Activated CD4-positive, CD25-positive, alpha-beta regulatory T cell treated with anti-CD3 and anti-CD28 coated beads, Interleukin-2, amount 50 U/mL, for 16 hours (primary cell): ENCODE measurements at places on chromosomes 6 and 20.
A peak's percentile ranks its signal among the peaks of the same experiment; 100 is the strongest.

GRCh38 chr6:257031-257725 lies 35.1 kb upstream of the DUSP22 start:
- no peak for DNase-seq

DNA sequence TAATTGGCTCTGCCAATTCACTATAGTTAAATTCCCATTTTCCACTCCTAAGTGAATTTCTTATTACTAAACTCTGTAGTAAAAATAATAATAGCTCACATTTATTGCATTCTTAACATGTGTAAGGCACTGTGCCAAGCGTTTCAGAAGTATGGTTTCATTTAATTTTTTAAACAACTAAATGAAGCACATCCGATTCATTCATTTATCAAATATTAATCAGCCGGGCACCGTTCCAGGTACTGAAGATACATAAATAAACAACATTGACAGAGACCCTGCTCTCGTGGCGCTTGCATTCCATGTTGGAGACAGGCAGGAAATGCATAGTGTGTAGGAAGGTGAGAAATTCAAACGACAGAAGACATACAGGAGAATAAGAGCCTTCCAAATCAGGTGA lies 423.2 kb upstream of the JARID2 start:
- no peak for DNase-seq

- no peak for DNase-seq
Observed at GRCh38 chr6:88629838-88630494, 333.5 kb downstream of the RNGTT start.

DNA sequence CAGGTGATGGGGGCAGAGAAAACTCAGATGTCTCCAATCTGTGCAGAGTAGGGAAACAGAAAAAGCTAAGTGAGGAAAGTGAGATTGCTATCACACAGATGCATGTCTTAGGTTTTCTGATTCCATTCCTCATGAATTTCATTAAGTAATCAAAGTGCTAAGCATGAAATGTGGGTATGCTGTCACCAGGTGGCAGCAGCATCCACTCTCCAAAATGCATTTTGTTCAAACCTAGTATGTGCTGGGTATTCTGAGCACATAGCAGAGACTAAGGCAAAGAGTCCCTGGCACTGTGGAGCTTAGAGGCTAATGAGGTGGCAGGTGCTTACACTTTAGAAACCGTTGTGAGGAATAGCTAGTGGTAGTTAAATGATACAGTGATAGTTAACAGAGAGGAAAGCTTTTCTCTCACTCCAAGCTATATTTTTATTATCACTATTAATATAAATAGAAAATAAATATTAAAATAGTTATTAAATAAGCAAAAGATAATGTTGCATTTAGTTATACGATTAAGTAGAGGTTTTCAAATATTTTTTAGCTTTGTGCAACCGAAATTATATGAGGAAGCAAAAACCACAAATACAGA lies 179.5 kb downstream of the CDH26 start:
- no peak for DNase-seq

- no peak for DNase-seq
Observed at GRCh38 chr20:25084626-25085187, 2.8 kb upstream of the VSX1 start.

- DNase-seq, result no peak
Observed at GRCh38 chr6:123830120-123830519, 26.5 kb downstream of the NKAIN2 start.

GRCh38 chr6:106862858-106863257 lies 111.7 kb downstream of the CD24 start:
- no peak for DNase-seq

GRCh38 chr6:26553635-26554446 lies 15.7 kb downstream of the HMGN4 start:
- DNase-seq, result peak; percentile 66

GRCh38 chr6:118203545-118203944 lies 296.5 kb downstream of the SLC35F1 start:
- no peak for DNase-seq

DNA sequence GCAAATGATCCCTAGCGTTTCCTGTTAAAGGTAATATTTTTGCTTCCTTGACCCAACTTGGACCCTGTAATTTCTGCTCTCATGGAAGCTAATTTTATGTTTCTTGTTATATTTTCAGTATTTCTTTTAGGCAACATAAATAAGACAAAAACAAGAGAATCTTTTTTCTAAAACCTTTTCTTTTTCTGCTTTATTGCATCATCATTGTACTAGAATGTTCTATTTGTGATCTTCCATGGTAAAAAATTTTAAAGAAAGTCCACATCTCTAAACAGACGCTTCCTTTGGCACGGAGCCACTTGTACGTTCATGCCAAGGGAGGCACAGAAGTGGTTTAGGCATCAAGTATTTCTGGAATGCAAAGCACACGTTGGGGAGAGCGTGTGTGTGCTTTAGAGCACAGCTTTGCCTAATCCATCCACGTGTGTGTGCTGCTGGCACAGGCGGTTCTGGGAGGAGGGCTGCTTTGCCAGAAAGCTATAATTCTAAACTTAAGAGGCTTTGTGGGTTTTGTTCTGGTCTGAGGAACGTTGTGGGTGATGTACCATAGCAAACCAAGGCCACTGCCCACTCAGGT lies 98.3 kb downstream of the SASH1 start:
- DNase-seq, result no peak

- DNase-seq, result no peak
Observed at GRCh38 chr6:72702421-72702820, 80.6 kb downstream of the KCNQ5 start.

DNA sequence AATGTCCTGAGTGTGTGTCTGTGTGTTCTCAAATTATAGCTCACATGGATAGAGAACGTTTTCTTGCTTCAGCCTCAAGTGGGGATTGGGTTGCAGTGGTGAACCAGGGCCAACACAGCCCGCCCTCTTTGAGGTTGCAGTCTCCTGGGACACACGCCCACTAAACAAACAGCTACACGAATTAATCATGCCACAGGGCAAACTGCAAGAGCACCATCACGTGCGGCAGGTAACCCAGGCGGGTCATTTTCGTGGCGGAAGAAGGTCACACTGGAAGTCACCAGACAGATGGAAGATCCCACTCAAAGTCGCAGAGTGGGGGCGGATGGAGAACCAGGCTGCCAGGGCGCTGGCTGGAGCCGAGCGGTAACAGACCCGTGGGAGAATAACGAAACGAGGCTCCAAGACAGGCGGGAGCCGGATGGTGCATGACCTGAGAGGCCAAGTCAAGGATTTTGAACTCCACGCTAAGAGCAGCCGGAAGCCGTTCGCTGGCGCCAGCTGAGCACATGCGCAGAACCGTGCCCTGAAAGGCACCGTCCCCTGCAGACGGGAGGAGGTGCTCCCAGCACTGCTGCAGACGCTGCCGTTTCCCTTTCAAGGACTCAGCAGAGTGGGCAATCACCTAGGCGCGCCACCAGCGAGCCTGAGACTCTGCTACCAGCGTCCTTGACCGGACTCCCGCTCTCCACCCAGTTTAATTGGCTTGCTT lies 10.7 kb downstream of the DLL1 start:
- no peak for DNase-seq

DNA sequence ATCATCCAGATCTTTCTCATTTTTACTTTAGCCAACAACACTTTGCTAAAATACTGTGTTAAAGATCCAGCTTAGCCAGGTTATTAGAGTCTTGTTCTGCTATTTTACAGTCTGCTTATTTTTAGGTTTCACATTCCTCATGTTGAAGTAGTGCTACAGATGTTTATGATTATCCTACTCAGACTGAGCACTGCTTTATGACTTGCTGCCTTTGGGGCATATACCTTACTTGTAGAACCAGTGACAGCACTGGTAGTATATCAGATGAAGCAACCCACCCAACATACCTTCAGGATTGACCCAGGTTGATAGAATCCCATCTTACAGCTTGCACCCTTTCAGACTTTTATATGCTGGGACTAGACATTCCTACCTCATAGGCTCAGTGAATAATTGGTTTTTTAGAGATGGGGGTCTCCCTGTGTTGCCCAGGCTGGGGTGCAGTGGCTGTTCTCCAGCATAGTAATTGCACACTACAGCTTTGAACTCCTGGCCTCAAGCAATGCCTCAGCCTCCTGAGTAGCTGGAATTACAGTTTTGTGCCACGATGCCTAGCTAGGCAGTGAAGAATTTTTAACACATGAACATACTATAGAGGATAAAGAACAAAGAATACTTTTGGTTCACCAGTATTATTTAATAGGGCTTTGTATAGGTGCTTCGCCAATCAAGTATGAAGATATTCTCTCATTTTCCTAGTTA lies 63.8 kb upstream of the DYNLRB1 start:
- no peak for DNase-seq

GRCh38 chr20:22905658-22906057 lies 129.5 kb upstream of the SSTR4 start:
- DNase-seq, result no peak

- no peak for DNase-seq
Observed at GRCh38 chr6:34791164-34791700, 651 bp upstream of the BLTP3A start.

GRCh38 chr20:35947489-35947888 lies 6.8 kb downstream of the SCAND1 start:
- no peak for DNase-seq

- no peak for DNase-seq
Observed at GRCh38 chr20:33606118-33606771, 55.9 kb upstream of the C20orf144 start.

GRCh38 chr20:57429580-57430200 lies 38.5 kb downstream of the RBM38 start:
- no peak for DNase-seq

DNA sequence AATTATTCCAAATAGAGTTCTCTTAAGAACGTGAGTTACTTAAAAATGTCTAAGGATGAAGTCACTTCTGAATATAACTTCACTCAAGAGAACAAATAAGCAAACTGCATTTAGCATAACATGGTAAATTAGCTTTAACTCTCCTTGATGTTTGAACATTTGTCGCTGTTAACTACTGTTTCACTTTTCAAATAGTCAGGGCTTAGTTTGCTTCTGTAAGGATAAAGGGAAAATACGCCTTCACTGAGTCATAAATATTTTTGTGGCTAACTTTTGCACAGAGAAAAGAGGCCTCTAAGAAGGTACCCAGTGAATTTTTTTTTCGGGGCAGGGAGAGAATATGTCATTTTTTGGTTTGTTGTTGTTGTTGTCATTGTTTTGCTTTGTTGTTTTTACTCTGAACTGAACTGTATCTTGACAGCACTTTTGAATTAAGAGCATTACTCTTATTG lies 8.1 kb downstream of the PTPN1 start:
- no peak for DNase-seq

DNA sequence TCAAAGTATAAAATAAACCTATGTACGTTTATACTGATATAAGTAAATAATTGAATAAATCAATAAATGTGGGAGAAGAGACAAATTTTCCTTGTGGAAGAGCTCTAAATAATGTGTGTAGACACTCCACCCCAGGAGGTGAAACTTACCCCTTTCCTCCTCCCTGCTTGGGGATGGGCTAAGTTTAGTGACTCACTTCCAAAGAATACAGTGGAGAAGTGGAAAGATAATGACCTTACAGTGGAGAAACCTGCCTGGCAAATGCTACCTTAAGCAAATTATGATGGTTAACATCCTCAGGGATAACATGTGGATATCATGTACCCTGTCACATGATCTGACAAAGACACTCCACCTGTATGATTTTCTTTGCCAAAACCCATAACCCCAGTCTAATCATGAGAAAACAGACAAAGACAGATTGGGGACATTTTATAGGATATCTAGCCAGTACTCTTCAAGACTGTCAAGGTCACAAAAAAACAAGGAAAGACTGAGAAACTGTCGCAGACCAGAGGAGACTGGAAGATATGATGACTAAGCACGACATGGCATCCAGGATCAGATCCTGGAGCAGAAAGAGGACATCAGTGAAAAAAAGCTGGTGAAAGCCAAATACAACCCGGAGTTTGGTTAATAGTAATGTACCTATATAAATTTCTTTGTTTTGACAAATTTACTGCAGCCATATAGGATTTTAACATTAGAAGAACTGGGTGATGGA lies 195.5 kb upstream of the PRDM1 start:
- DNase-seq, result no peak

DNA sequence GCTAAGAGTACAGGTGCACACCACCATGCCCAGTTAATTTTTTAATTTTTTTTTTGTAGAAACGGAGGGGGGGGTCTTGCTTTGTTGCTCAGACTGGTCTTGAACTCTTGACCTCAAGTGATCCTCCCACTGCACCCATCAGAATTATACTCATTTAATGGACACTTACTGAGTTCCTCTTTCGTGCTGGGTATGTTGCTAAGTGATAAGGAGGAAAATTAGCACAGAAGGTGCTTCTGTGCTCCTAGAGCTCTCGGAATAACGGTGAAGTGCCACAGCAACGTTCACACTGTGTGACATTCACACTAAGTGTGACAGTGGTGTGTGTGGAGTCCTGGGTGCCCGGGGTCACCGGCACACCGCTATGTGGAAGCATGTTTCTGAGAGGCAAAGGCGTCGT lies 32.1 kb upstream of the BMP6 start:
- no peak for DNase-seq

DNA sequence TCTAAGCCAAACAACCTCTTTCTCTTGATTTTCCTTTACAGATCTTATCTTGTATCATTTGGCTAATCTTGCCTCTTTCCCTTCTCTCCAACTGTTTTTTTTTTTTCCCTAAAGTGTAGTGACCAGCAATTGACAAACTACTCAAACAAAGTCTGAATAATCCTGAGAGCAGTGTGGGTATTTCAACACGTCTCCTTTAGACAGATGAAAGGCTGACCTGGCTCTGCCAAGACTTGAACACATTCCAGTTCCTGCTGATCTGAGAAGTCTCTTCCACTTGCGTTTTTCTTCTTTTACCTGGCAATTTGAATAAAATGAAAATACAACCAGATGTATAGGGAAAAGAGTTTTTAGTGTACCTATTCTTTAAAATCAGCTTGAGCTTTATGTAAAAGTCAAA lies 168.4 kb downstream of the GJA10 start:
- DNase-seq, result no peak

GRCh38 chr6:34055223-34055933 lies 90.5 kb downstream of the GRM4 start:
- no peak for DNase-seq

- no peak for DNase-seq
Observed at GRCh38 chr6:150695652-150696051, 96.0 kb downstream of the PLEKHG1 start.

GRCh38 chr20:48302149-48302548 lies 516.9 kb upstream of the SULF2 start:
- DNase-seq, result no peak

- DNase-seq, result no peak
Observed at GRCh38 chr6:16491666-16492313, 253.4 kb downstream of the GMPR start.

GRCh38 chr6:1736346-1737105 lies 126.8 kb downstream of the FOXC1 start:
- no peak for DNase-seq

- DNase-seq, result no peak
Observed at GRCh38 chr6:162119341-162119740, 608.2 kb downstream of the PRKN start.

DNA sequence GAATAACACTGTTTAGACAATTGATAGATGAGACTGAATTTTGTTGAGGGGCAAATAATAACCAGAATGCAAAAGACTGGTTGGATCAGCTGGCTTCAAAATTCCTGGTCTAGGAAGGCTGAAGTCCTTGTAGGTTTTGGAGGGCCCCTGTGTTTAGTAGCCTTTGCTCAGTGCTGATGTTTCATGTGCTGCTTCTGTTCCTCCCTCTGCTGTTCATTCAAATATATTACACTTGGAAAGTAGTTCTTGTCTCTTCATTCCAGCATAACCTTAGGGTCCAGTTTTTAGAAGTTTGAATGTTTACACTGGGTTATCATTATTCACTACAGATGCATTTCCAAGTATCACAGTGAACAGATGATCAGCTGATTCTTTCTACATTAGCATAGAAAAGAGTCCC lies 72.5 kb downstream of the FLRT3 start:
- no peak for DNase-seq
